T-cell (primary cell): ENCODE measurements at places on chromosomes 3 and 15.

DNA sequence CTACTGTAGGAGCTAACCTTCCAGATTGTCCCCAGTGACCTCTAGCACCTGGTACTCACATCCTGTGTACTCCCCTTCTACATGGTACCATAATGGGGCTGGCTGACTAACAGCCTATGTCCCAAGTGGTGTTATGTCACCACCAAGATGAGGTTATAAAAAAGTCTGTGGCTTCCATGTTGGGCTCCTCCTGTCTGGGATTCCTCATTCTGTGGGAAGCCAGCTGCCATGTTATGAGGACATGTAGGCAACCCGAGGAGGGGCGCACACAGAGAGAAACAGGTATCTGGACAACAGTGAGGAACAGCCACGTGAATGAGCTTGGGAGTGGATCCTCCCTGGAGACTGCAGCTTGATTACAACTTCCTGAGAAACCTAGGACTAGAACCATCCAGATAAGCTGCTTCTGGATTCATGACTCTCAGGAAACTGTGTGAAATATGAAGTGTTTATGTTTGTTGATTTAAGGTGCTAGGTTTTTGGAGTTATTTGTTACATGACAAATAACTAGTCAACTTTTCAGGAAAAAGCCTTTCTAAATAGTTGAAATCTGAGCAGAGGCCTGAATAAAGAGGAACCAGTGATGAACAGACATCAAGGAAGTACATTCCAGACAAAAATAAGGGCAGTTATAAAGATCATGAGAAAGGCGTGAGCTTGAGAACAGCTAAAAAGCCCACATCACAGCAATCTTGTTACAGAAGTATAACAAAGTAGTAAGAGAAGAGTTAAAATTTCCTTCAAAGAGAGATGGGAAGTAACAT is 21.7 kb downstream of the GOLIM4 start:
- DNase-seq: no peak

DNA sequence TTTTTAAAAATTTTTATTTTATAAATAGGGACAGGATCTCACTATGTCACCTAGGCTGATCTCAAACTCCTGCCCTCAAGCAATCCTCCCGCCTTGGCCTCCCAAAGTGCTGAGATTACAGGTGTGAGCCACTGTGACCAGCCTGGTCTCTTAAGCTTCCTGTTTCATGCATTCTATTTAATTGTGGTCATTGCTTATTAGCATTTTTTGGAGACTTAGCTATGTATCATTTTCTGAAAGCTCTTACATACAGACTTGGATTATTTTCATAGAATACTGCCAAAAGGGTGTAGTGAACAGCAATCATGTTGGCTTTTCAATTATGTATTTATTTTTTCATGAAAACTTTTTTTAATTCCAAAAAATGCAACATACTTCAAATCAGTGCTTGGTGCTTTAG is 51.5 kb upstream of the DCUN1D1 start:
- DNase-seq: no peak

- DNase-seq: no peak
These were observed 198.3 kb downstream of the ERC2 start for GRCh38 chr3:56269755-56270535.

DNA sequence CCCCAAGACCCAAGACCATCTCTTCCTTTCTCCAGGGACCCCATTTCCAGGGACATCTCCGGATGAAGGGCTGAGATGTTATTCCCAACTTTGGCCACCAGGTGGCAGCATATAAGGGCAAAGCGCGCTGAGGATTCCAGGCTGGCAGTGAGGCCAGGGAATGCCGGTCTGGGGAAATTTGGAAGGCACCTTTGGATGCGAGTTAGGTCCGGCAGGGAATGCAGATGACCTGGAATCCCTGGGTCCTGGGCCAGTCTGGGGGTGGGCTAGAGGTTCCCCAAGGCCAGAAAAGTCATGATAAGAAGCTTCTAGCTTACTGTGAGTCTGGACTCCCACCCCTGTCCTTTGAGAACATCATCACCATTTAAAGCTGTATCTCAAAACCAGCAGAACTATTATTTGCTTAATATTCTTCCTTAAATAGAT is 1.6 kb upstream of the CHST13 start:
- peak; percentile 15 for DNase-seq

DNA sequence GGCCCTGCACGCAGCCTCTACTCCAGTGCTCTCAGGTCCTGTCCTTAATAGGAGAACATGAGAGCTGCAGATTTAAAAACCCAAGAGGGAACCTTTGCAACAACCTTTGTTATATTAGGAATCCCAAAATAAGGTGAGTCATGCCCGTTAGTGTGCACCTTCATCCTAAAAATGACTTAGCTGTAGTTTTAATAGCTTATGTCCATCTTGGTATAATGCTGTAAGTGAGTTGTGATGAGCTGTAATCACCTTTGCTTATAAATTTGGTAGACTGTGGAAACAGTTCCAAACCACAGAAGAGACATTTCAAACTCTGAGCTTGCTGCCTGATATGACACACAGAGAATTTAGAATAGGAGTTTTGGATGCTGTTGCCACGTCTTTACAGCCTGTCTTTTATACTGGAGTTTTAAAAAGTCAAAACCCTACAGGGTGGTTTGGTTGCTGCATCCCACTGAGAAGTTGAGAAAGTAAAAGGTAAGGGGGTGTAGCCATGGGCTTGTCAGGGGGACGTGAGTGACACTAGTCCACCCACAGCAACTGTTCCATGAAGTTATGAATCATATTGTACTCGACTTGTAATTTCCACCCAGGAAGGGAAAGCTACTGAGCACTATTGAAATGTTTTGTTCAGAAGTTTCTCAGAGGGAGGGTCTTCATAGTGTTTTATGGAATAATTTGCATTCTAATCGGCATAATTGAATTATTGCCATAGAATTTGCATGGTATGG is 27.4 kb upstream of the CD47 start:
- no peak for DNase-seq

- DNase-seq: no peak
These were observed 69.5 kb downstream of the TIPARP start for GRCh38 chr3:156743859-156744258.

DNA sequence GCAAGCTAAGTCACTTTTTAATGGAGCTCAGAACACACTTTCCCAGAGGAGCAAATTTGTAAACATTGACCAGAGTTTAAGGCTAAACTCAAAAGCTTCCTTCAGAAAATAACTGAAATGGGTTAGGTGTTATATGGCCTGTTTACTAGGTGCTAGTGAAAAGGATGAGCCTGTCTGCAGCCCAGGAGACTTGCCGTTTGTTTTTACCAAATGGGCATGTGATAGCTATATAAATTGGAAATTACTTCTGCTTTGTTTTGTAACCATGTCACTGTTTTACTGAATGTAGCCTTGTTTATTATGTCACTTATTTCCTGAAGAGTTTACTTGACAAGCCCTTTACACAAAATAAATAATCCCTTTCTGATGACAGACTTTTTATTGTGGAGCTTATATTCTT is 109.4 kb upstream of the THSD4 start:
- DNase-seq: no peak

DNA sequence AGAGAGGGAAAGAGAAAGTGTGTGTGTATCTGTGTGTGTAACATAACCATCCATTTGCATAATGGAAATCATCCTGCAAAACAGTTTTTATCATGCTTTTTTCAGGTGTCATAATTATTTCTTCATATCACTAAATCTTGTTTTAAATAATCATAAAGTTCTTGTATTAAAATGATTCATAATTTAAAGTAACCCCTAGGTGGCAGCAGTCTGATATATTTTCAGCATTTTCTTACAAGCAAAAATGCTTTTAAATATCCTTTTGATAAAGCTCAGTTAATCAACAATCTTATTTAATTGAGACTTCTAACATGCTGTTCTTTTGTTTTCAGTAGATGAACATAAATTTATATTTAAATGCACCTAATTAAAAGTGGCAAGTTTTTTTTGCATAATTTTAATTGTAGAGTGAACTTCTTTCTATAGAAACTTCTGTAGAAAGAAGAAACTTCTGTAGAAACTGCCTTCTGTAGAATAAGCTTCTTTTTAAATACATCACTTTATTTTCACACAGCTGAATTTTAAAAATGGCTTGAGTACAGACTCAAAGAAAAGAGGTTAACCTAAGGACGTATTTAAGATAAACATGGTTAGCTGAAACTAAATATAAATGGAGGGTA is 72.5 kb downstream of the OPA1 start:
- no peak for DNase-seq

DNA sequence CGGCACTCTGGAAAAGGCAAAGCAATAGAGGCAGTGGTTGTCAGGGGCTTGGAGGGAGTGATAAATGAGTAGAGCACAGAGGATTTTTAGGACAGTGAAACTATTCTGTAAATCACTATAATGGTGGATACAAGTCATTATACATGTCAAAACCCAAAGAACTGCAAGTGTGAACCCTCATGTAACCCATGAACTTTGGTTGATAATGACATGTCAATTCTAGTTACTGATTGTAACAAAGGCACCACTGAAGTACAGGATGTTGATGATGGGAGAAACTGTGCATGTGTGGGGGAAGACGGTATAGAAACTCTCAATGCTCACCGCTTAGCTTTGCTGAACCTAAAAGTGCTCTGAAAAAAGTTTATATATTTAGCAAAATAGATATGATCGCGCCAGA is 36.0 kb downstream of the BTLA start:
- no peak for DNase-seq

- DNase-seq: no peak
These were observed 681 bp downstream of the PIK3CB start for GRCh38 chr3:138833899-138834595.

DNA sequence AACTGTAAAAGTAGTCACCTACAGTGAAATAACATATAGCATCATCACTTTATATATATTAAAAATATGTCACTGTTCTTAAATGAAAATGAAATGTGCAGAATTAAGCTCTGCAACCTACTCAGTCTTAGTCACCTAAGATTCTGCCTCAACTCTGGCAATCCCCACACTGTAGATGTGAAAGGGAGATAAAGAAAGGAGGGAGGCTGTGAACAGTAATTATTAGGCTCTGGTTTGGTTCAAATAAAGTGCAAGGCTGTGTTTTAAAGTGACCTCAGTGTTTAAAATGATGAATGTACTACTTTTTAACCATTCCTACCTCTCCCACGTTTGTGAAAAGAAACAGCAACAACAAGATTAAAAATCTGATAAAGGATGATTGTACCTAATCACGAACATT is 72.2 kb downstream of the ATP8B4 start:
- no peak for DNase-seq

- DNase-seq: no peak
These were observed 1260.4 kb downstream of the ROBO1 start for GRCh38 chr3:78507196-78507984.

DNA sequence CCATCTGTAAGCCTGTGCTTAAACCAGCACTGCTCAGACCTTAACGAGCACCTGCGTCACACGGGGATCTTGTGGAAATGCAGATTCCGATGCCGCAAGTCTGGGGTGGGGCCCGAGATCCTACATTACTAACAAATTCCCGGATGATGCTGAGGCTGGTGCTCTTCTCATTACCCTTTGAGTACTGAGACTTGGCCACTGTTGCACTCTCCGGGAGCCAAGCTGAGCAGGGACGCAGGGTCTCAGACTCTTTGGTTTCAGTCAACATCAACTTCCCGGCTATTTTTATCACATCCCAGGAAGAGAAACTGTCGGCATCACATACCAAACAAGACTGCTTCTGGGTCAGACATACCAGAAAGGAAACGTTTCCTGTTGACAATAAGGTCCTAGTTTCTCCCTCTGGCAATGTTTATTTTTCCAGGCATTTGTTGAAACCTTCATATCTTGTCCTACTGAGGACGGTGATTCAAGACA is 276.6 kb downstream of the SHQ1 start:
- DNase-seq: no peak

DNA sequence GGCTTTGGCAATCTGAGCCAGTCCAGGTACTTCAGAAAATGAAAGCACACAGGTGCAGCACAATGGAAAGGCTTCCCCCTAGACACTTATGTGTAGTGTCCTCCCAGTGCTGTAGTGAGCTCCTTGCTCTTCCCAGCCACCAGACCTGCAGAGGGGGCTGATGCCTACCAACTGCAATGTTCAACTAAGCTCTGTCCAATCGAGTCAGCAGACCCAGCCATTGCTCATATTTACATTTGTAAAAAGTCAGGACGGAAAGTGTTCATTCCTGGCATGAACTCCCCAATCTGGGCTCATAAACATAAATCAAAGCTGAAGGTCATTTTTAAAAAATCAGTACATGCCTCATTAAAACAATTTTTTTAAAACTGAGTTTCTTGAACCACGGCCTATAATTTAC is 73.0 kb downstream of the FOXP1 start:
- no peak for DNase-seq

GRCh38 chr3:157103280-157103679 is 56.7 kb downstream of the CCNL1 start:
- no peak for DNase-seq
